ENCODE measurements at places on chromosomes 4 and X.

GRCh38 chrX:116342903-116343302, 93.5 kb upstream of the SLC6A14 start:
- no peak for DNase-seq

DNA sequence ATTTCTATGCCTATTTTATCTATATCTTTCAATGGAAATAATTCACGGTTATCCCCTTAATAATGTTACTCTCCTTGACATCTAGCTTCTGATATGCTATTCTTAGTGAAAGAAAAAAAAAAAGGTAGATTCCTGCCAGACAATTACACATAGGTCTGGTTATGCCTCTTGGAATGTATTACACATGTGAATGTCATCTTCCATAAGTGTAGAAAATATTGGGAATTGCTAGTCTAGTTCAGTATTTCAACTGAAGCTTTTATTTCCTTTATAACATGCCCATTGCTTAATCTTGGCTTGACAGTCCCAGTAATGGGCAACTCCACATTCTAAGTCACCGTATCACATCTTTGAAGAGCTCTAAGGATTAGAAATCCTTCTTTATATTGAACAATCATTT, 25.4 kb upstream of the PPP1R2C start:
- DNase-seq: no peak

GRCh38 chr4:175457956-175458355, 354.1 kb downstream of the GPM6A start:
- no peak for DNase-seq

DNA sequence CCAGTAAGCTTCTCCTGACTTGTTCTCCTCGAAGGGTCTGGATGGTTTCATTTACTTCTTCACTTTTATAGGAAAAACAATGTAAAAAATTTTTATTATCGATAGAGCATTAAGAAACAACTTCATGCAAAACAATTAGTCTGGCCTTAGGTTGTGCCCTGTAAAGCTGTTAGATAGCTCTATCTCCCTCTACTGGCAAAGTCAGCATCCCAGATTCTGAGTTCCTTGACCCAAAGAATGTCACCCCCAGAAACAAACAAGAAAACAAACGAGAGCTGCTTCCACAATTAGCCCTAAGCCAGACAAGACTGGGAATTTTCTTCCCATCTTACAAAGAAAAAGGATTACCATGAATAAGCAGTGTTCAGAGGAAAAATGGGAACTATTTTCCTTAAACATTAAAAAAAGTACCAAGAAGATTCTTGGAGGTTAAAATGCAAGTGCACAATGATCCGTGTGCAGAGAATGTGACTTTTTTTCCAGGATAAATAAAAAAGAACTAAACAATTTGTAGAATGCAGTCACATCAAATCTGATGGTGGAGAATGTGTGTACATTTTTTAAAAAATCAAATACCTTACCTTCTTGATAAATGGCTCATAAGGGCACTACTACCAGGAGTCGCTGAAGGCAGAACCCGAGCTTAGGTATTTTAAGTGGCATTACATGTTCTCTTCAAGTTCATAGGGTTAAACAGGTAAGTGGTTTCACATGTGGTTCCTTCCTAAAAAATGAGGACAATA, 293.2 kb downstream of the FBXO8 start:
- no peak for DNase-seq

DNA sequence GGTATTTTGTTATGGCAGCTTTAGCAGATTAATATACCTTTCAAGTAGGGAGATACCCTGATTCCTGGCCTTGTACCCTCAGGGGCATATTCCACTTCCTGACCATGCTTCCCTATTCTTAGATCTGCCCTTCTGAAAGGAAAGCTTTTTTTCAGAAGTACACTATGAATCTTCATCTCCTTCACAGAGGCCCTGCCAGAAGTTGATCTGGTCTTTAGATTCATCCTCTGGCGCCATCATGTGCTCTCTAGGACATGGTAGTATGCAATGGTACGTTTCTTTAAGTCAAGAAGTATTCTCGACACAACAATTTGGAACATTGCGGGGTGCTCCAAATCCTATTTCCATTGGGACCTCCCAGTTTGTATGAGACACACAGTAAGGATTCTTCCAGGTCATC, 39.6 kb upstream of the DIPK2B start:
- no peak for DNase-seq

- DNase-seq: no peak
Measured at GRCh38 chr4:139858436-139859205, 193.0 kb downstream of the MGST2 start.

- DNase-seq: peak; percentile 29
Measured at GRCh38 chrX:112642349-112642748, 37.4 kb downstream of the LHFPL1 start.

- DNase-seq: no peak
Measured at GRCh38 chr4:150256841-150257730, 178.8 kb downstream of the DCLK2 start.

DNA sequence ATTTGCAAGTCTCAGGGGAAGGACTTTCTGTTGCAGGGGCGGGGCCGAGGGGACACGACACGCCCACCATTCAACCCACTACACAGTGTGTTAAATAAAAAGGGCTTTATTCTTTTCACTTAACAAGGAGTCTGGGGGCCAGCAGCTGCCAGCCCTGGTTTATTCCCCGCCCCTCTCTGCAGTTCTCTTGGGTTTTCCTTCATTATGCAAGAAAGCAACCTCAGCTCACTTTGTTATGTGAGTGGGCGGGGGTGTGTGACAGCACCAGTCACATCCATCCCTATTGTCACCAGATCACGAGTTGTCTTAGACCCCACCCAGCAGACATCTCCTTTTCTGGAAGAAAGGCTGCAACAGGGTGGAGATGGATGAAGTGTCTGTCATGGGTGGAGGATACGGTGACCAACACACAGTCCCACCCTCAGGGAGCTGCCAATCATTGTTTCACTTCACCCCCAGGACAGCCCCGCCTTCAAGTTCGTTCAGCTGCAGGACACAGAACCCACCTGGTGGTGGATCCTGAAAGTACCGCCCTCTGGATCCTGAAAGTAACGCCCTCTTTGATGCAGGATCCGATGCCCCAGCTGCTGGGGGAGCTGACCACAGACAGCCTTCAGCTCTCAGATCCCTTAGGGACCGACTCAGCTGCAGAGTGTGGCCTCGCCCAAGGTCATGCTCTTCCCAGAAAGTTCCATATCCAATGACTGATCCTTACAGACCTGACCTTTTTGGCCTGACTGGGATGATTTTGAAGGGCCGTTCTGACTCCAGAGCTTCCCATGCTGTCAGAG, 79.6 kb downstream of the SMIM20 start:
- peak; percentile 96 for DNase-seq

GRCh38 chr4:104138116-104138515, 356.6 kb downstream of the CXXC4 start:
- no peak for DNase-seq

GRCh38 chr4:156576946-156577345, 394.7 kb downstream of the PDGFC start:
- DNase-seq: no peak

- no peak for DNase-seq
Measured at GRCh38 chr4:94653095-94653649, 104.6 kb upstream of the BMPR1B start.

DNA sequence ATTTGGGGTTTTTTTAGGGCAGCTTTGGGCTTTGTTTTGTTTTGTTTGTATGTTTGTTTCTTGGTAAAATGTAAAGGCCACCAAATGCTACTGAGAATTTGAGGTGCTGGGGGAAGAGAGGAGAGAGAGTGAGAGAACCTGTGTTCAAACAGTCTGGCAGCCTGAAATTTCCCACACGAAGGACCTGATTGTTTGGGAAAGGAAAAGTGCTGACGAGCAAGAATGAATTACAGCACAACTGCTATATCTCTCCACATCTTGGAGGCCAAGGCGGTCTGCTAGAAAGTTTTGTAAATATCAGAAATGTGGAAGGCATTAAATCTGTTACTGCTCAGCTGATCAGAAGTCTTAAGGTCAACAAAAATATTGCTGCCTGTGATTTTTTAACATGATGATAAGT, 170.5 kb downstream of the PALLD start:
- DNase-seq: no peak

DNA sequence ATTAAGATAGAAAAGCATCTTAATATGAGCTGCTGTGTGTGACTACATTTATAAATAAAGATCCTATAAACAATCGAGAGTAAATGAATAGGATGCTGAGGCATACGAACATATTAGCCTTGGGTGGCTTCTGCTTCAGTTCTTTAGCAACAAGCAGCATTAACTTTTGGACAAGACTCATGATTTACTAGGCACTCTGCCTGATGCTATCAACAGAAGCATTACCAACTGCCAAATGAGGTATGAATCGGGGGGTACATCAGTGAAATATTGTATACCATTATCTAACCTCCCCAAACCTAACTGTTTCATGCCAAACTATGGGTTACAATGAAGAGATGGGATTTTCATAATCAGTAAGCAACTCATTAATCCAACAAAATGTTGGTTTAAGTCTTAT, 113.1 kb downstream of the RAB28 start:
- no peak for DNase-seq

DNA sequence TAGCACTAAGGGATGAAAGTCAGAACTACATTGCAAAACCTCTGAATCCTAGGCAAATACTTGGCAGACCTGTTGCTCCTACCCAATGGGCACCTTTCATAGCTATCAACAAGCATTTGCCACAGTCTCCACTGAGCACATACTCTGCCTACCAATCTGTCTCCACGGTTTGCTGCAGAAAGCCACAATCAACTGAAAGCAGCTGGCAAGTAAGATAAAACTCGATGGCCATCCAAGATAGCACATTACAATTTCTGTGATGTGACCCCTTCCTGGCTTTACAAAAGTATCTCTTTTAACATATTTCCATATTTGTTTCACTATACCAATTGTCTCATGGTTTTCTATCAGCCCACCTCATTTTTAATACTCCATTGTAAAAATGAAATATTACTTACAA, 1060.5 kb upstream of the INTU start:
- no peak for DNase-seq

- DNase-seq: no peak
Measured at GRCh38 chr4:78513411-78513975, 38.1 kb upstream of the ANXA3 start.

- peak; percentile 71 for DNase-seq
Measured at GRCh38 chr4:84753321-84753972, 170.5 kb downstream of the CDS1 start.

DNA sequence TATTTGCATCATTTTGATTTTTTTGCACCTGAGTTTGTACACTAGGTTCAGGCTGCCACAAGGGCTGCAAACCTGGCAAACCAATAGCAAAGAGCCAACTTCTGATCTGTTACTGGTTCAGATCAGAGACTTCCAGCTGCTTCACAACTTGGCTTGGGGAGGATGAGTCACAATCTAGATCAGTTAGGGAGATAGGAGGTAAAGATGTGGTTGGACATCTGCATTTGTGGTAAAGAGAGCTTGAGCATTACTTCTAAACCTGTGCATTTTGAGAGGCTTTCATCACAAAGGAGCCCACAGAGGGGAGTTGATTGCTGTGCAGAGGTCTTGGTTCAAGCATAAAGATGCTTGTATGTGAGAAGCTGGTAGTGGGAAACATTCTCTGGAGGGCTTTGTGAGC, 34.5 kb downstream of the LINC00632 start:
- no peak for DNase-seq

DNA sequence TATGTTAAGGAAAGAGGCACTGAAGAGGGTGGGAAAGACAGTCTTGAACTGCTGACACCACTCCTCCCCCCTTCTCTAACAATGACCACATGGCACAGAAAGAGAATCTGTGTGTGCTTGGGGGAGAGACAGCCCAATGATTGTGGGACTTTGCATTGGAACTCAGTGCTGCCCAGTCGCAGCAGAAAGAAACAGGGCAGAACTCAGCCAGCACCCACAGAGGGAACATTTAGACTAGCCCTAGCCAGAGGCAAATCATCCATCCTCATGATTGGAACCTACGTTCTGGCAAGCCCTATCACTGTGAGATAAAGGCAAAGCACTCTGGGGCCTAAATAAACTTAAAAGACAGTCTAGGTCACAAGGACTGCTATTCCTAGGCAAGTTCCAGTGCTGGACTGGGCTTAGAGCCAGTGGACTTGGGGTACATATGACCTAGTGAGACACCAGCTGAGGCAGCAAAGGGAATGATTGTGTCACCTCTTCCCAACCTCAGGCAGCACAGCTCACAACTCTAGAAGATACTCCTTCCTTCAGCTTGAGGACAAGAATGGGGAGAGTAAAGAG, 132.8 kb upstream of the S100G start:
- no peak for DNase-seq

DNA sequence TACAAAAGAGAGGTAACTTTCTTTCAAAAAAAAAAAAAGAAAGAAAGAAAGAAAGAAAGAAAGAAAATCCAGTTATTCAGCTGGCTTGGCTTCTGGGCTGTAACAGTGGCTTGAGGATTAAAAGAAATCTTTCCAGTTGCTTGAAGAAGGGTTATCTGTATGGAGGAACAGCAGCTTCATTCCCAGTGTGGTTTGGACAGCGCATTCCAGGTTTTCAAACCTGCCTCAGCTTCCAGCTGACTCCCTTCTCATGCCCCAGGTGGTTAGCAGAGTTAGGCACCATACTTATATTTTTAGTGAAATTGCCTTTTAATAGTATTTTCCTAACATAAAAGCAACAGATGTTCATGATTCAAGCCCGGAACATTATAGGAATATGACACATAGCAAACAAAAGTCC, 48.6 kb downstream of the TMEM164 start:
- no peak for DNase-seq

DNA sequence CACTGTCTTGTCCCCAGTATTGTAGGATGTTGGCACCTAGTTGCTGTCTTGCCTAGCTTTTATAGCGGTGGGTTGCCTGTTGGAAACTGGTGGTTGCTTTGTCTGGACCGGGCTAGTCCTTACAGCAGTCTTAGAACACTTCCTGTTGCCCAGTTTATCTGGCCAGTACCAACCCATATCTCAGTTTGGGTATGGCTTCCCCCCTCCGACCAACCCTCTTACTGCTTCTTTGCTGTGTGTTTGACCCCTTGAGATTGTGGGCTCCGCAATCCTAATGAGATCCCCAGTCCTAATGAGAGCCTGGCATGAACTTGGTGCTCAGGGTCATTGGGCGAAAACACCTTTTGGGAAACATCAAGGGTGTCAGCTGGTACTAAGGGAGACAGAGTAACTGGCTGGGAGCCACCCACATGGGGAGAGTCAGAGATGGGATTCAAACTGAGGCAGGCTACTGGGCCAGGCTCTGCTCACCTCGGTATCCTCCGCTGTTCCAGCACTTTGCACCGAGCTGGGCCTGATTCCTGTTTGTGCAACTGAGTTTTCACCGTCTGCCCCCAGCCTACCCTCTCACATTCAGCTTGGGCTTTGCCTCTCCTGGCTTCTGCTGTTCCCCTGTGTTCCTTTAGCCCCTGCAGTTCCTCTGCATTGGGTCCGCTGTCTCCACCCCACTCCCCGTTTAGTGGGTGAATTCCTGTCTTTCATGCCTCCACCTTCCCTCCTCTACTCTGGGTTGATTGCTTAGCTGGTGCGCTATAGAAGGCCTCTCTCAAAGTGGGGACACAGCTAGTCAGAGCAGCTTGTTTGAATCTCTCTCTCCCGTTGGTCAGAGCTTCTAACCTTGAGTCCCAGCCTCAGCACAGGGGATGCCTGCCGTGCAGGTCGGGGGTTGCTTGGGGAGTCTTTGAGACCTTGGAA, 1.6 kb downstream of the TBC1D14 start:
- no peak for DNase-seq

Data from inflammatory macrophage treated with lipopolysaccharide for 1 hour (primary cell).